ENCODE measurements at places on chromosomes 6 and 20. TPM values are rescaled to one million over a fixed set of nuclear protein-coding genes. Genes with fewer than 3 reads are reported as not detected.
A peak's percentile ranks its signal among the peaks of the same experiment; 100 is the strongest.

Gene MYLK4
- total RNA-seq: 1.9 TPM

- H3K27ac ChIP-seq: no peak overlapping the region
- DNase-seq: no peak
- no peaks in the 10 kb centered on the region for H3K36me3 ChIP-seq
- H3K4me1 ChIP-seq: no peaks in the 10 kb centered on the region
Observed at GRCh38 chr6:125264476-125264875, 37.3 kb downstream of the HDDC2 start.

Gene CLDN20
- total RNA-seq: not detected

- H3K4me3 ChIP-seq: peak overlapping the region; percentile 26
- DNase-seq: peak; percentile 19
- no peaks in the 10 kb centered on the region for H3K36me3 ChIP-seq
- H3K27me3 ChIP-seq: no peaks in the 10 kb centered on the region
- H3K4me1 ChIP-seq: no peaks in the 10 kb centered on the region
- peak overlapping the region; percentile 35 for H3K27ac ChIP-seq
Observed at GRCh38 chr20:52313341-52313963, 121.9 kb upstream of the ZFP64 start.

Gene EPHA7
- 0.80 TPM for total RNA-seq

Gene TSBP1
- not detected for total RNA-seq

DNA sequence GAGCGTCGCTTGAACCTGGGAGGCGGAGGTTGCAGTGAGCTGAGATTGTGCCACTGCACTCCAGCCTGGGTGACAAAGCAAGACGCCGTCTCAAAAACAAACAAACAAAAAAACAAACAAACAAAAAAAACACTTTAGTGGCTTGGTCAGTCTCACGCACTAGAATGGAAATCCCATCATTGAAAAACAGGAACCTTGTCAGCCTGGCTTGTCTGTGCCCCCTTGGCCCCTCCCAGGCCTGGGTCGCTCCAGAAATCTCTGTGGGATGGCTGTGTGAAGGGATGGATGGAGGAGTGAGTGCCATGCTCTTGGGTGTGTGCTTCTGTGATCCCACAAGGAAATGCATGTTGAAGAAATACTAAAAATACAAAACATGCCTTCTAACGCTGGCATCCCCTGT lies 20.9 kb upstream of the NAA20 start:
- peaks cover 5% of the 10 kb centered on the region for H3K4me1 ChIP-seq
- H3K27ac ChIP-seq: peak overlapping the region; percentile 70
- peaks cover 5% of the 10 kb centered on the region for H3K36me3 ChIP-seq

- H3K4me3 ChIP-seq: no peak overlapping the region
- H3K36me3 ChIP-seq: no peaks in the 10 kb centered on the region
- H3K27me3 ChIP-seq: no peaks in the 10 kb centered on the region
- no peak overlapping the region for H3K27ac ChIP-seq
- no peak for DNase-seq
Observed at GRCh38 chr6:35432291-35432690, 19.8 kb upstream of the FANCE start.

Gene HLA-DOA
- 5.7 TPM for total RNA-seq

GRCh38 chr20:40144581-40144980 lies 544.5 kb downstream of the MAFB start:
- no peaks in the 10 kb centered on the region for H3K4me1 ChIP-seq
- H3K4me3 ChIP-seq: no peak overlapping the region
- DNase-seq: no peak
- H3K36me3 ChIP-seq: no peaks in the 10 kb centered on the region

DNA sequence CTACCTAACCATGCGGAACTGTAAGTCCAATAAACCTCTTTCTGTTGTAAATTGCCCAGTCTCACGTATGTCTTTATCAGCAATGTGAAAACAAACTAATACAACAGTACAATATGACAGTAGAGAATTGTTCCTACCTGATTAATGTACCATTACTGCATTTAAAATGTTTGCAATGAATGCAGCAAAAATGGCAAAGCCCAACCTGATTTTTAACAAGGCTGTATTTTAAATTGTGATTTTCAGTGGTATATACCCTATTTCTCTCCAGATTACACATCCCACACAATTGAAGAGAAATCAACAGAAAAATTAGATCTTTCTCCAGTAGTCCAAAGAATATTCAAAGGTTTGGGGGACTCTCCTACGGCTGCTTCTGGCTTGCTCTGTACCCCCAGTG lies 3.3 kb upstream of the PCSK2 start:
- H3K4me1 ChIP-seq: peaks cover 5% of the 10 kb centered on the region
- no peaks in the 10 kb centered on the region for H3K36me3 ChIP-seq
- H3K27ac ChIP-seq: no peak overlapping the region
- peaks cover 46% of the 10 kb centered on the region for H3K27me3 ChIP-seq

Gene POM121L2
- total RNA-seq: not detected

- no peaks in the 10 kb centered on the region for H3K36me3 ChIP-seq
- no peak overlapping the region for H3K27ac ChIP-seq
- H3K4me3 ChIP-seq: no peak overlapping the region
Observed at GRCh38 chr20:62088258-62089127, 22.8 kb upstream of the TAF4 start.

DNA sequence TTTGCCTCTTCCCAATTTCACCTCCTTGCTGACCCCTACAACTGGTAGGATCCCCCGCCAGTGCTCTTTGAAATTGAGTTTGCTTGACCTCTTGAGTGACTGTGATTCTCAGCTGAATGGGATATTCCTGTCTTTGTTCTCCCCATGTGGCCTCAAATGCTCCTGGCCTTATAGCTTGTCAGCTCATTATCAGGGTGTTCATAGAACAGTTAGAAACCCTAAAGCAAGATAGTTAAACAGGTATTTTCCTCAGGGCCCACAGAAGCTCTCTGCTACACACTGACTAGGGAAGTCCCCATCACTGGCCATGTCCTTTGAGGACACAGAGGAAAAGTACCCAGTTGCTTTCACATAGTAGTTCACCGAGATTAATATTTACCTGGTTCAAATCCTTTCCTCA lies 211.5 kb upstream of the DTNBP1 start:
- no peaks in the 10 kb centered on the region for H3K27me3 ChIP-seq
- no peaks in the 10 kb centered on the region for H3K4me1 ChIP-seq
- H3K36me3 ChIP-seq: no peaks in the 10 kb centered on the region
- DNase-seq: no peak

DNA sequence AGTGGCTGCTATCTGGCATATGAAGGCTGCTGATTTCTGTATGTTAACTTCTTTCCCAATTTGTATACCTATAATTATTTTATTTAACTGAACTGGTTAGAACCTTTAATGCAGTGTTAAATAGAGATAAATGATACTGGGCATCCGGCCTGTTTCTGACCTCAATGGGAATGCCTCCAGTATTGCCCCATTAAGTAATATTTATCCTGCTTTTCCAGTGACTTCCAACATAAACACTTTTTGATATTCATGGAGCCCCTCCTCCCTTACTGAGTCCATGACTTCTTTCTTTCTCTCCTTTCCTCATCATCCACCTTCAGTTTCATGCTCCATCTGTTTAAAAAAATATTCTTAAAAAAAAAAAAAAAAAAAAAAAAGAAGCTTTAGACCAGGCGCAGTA lies 8.8 kb downstream of the TRIM27 start:
- H3K4me1 ChIP-seq: no peaks in the 10 kb centered on the region
- no peaks in the 10 kb centered on the region for H3K27me3 ChIP-seq
- no peaks in the 10 kb centered on the region for H3K36me3 ChIP-seq

- no peak for DNase-seq
- H3K36me3 ChIP-seq: no peaks in the 10 kb centered on the region
- no peaks in the 10 kb centered on the region for H3K27me3 ChIP-seq
- no peaks in the 10 kb centered on the region for H3K4me1 ChIP-seq
- H3K27ac ChIP-seq: no peak overlapping the region
Observed at GRCh38 chr20:32965115-32965514, 39.1 kb downstream of the SUN5 start.

- no peaks in the 10 kb centered on the region for H3K4me1 ChIP-seq
- DNase-seq: no peak
- H3K27me3 ChIP-seq: no peaks in the 10 kb centered on the region
- no peak overlapping the region for H3K4me3 ChIP-seq
- no peak overlapping the region for H3K27ac ChIP-seq
Observed at GRCh38 chr6:11653028-11653583, 115.6 kb downstream of the TMEM170B start.

DNA sequence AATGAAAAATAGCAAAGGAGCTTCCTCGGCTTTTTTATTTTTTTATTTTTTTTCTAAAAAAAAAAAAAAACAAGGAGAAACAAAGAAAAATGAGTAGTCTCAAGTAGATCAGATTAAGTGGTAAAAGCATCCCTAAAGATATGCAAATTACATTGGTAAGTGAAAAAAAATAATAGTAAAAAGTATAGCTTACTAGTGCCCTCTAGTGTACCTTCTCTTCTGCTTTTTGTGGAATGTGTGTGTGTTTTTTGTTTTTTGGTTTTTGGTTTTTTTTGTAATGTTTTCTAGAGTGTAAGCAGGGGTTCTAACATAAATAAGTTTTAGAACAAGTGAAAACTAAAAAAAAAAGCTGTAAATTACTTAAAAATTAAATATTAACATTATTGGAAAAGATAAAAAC lies 1062.0 kb downstream of the HACE1 start:
- no peak overlapping the region for H3K4me3 ChIP-seq
- DNase-seq: no peak
- no peaks in the 10 kb centered on the region for H3K36me3 ChIP-seq
- H3K4me1 ChIP-seq: no peaks in the 10 kb centered on the region

DNA sequence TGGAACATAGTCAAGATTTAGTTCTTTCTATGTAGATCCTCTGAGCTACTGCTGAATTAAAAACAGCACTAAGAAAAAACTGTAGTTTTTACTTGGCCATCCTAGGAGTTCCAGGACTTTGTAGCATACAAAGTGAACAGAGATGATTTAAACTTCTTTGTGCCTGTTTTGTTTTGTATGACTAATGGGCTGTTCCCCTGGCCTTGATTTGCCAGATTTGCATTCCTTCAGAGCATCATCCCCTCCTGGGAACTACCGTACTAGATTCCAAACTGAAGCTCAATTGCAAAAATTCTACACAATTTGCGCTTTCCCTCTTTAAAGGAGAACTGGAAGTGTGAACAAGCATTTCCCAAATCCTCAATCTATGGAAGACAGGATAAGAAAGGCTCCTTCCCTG lies 23.1 kb downstream of the ACOT13 start:
- no peak overlapping the region for H3K27ac ChIP-seq
- H3K4me1 ChIP-seq: no peaks in the 10 kb centered on the region
- H3K27me3 ChIP-seq: no peaks in the 10 kb centered on the region
- DNase-seq: no peak

Gene HLA-DQB1
- 5.4 TPM for total RNA-seq

- H3K27ac ChIP-seq: no peak overlapping the region
- H3K4me1 ChIP-seq: no peaks in the 10 kb centered on the region
- no peaks in the 10 kb centered on the region for H3K36me3 ChIP-seq
- H3K4me3 ChIP-seq: no peak overlapping the region
Observed at GRCh38 chr6:159720708-159721107, 6.6 kb upstream of the WTAP start.

DNA sequence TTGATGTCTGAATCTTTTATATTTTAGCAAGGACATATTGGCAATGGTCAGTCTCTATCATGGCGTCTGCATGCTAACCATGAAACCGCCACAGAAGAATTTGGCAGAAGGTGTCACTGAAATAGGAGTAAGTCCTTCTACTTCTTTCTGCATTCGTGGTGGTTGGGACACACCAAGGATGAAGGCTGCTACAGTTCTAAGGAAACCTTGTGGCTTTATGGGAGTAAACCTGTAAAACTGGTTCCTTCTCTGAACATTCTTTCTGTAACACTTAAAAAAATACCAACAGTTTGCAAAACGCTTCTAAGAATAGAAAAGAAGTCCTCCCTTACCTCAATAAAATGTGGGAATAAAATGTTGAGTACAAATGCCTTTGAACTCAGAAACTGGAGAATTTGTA lies 195.3 kb downstream of the SLC24A3 start:
- H3K4me3 ChIP-seq: no peak overlapping the region
- no peaks in the 10 kb centered on the region for H3K36me3 ChIP-seq
- H3K27me3 ChIP-seq: no peaks in the 10 kb centered on the region

Gene PSORS1C2
- total RNA-seq: not detected

Gene E2F3
- total RNA-seq: 4.9 TPM

- H3K27me3 ChIP-seq: no peaks in the 10 kb centered on the region
- no peaks in the 10 kb centered on the region for H3K4me1 ChIP-seq
- no peak overlapping the region for H3K4me3 ChIP-seq
- peaks cover 4% of the 10 kb centered on the region for H3K36me3 ChIP-seq
Observed at GRCh38 chr6:88890860-88891845, 72.3 kb downstream of the RNGTT start.

Gene TAAR1
- not detected for total RNA-seq

DNA sequence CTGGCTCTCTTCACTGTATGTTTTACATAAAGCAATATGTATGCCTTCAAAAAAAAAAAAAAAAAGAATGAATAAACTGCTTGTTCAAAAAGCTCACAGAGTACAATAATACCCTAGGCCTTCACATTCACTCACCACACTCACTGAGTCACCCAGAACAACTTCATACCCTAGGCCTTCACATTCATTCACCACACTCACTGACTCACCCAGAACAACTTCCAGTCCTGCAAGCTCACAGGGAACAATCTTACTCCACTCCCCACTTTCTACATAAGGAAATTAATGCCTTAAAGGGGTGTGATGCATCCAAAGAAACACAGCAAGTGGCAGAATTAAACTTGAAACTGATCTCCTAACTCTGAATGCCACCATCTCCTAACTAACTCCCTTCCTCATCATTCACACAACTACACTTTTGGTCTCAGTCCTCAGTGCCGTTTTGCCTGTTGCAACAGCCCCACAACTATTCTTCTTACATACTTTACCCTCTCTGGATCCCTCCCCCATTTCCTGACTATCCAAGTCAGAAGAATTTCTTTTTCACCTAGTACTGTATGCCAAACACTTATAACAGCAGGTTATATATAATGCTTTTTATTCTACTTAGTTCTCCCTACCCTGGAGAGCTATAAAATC lies 34.2 kb downstream of the NHSL1 start:
- H3K4me1 ChIP-seq: no peaks in the 10 kb centered on the region
- H3K27ac ChIP-seq: no peak overlapping the region
- no peak for DNase-seq

DNA sequence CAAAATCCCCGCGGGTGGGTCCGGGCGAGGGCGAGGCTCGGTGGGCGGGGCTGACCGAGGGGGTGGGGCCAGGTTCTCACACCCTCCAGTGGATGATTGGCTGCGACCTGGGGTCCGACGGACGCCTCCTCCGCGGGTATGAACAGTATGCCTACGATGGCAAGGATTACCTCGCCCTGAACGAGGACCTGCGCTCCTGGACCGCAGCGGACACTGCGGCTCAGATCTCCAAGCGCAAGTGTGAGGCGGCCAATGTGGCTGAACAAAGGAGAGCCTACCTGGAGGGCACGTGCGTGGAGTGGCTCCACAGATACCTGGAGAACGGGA lies 809 bp downstream of the HLA-G start:
- no peaks in the 10 kb centered on the region for H3K36me3 ChIP-seq
- H3K4me3 ChIP-seq: no peak overlapping the region
- no peaks in the 10 kb centered on the region for H3K4me1 ChIP-seq
- H3K27me3 ChIP-seq: peaks cover 17% of the 10 kb centered on the region
- DNase-seq: no peak
